Spinal cord (tissue), 10 donors: ENCODE measurements at places on chromosomes 5 and 9. TPM values are rescaled to one million over a fixed set of nuclear protein-coding genes. Genes with fewer than 3 reads are reported as not detected.

Gene LOX
- 10.0 TPM for polyA plus RNA-seq

Gene GTF3C4
- polyA plus RNA-seq = 17.7 TPM

Gene SLC34A1
- 1.2 TPM for polyA plus RNA-seq

Gene COL23A1
- polyA plus RNA-seq = 9.7 TPM

Gene IFNW1
- 0.15 TPM for polyA plus RNA-seq

Gene IFNA21
- not detected for polyA plus RNA-seq

Gene PCDHAC1
- 3.8 TPM for polyA plus RNA-seq

Gene SLC4A9
- 1.9 TPM for polyA plus RNA-seq

Gene ZNF366
- 3.2 TPM for polyA plus RNA-seq

Gene WNK2
- polyA plus RNA-seq = 101 TPM

Gene OTP
- 10.4 TPM for polyA plus RNA-seq

Gene ETF1
- polyA plus RNA-seq = 55.7 TPM

Gene PCDHB8
- polyA plus RNA-seq = 3.0 TPM

Gene LHX3
- polyA plus RNA-seq = 2.7 TPM

Gene TSLP
- 0.09 TPM for polyA plus RNA-seq

Gene GABRG2
- polyA plus RNA-seq = 48.8 TPM

Gene GARIN3
- polyA plus RNA-seq = not detected

Gene IFNA13
- polyA plus RNA-seq = not detected

Gene IRX2
- 18.4 TPM for polyA plus RNA-seq

Gene STXBP1
- polyA plus RNA-seq = 301 TPM

Gene CRB2
- 35.7 TPM for polyA plus RNA-seq

Gene TNC
- polyA plus RNA-seq = 213 TPM

Gene ZNG1E
- 66.4 TPM for polyA plus RNA-seq

Gene NUTM2F
- polyA plus RNA-seq = not detected

Gene DRD1
- 2.3 TPM for polyA plus RNA-seq

Gene GGTA1
- polyA plus RNA-seq = 4.8 TPM

Gene SOX30
- polyA plus RNA-seq = 0.43 TPM

Gene PCDHGB2
- 14.0 TPM for polyA plus RNA-seq

Gene EXOSC3
- 24.3 TPM for polyA plus RNA-seq

Gene CTXN3
- 9.6 TPM for polyA plus RNA-seq

Gene STPG3
- polyA plus RNA-seq = 0.68 TPM

Gene ACER2
- polyA plus RNA-seq = 2.7 TPM

Gene CBY3
- polyA plus RNA-seq = 2.3 TPM

Gene IFNE
- 0.17 TPM for polyA plus RNA-seq

Gene GPR21
- 1.2 TPM for polyA plus RNA-seq

Gene SLC45A2
- 0.46 TPM for polyA plus RNA-seq

Gene ACTBL2
- not detected for polyA plus RNA-seq

Gene TNPO1
- 49.9 TPM for polyA plus RNA-seq

Gene RIC1
- 15.7 TPM for polyA plus RNA-seq

Gene PSMB7
- 244 TPM for polyA plus RNA-seq

Gene FAF2
- 38.0 TPM for polyA plus RNA-seq

Gene ORM2
- polyA plus RNA-seq = not detected

Gene HTR4
- 1.6 TPM for polyA plus RNA-seq

Gene PDCD1LG2
- polyA plus RNA-seq = 0.32 TPM

Gene TAF11L10
- not detected for polyA plus RNA-seq

Gene ABCA2
- 151 TPM for polyA plus RNA-seq

Gene HAVCR1
- 0.60 TPM for polyA plus RNA-seq

Gene GPR150
- polyA plus RNA-seq = 0.57 TPM

Gene NUDT12
- 17.9 TPM for polyA plus RNA-seq

Gene SAXO1
- 0.08 TPM for polyA plus RNA-seq

Gene TMEM252
- 0.38 TPM for polyA plus RNA-seq

Gene CKMT2
- polyA plus RNA-seq = 7.2 TPM

Gene GFI1B
- 0.42 TPM for polyA plus RNA-seq

Gene HINT2
- 43.4 TPM for polyA plus RNA-seq

Gene ZNF879
- polyA plus RNA-seq = 8.0 TPM

Gene RNF38
- polyA plus RNA-seq = 46.9 TPM
